Skeletal muscle tissue (tissue), 5 donors: ENCODE measurements at places on chromosomes 11 and 22. TPM values are rescaled to one million over a fixed set of nuclear protein-coding genes. Genes with fewer than 3 reads are reported as not detected.

MDK gene
- total RNA-seq: 28.2 TPM

MLC1 gene
- 0.52 TPM for total RNA-seq

OR51E2 gene
- total RNA-seq: 0.52 TPM

TMEM121B gene
- total RNA-seq: 2.6 TPM

LRRN4CL gene
- 9.9 TPM for total RNA-seq

MS4A4A gene
- total RNA-seq: 11.5 TPM

OR56A4 gene
- total RNA-seq: not detected

OR8G1 gene
- total RNA-seq: under 0.01 TPM

ST14 gene
- 0.52 TPM for total RNA-seq

SART1 gene
- total RNA-seq: 45.9 TPM

CTSF gene
- 27.1 TPM for total RNA-seq

OR5T1 gene
- not detected for total RNA-seq

EMSY gene
- total RNA-seq: 11.0 TPM

DGCR6 gene
- total RNA-seq: 26.1 TPM

RASD2 gene
- total RNA-seq: 1.0 TPM

OR51E1 gene
- total RNA-seq: 4.2 TPM

LMO1 gene
- total RNA-seq: not detected

TSPAN32 gene
- 2.1 TPM for total RNA-seq

OR8D1 gene
- under 0.01 TPM for total RNA-seq

OR52E2 gene
- total RNA-seq: not detected

E2F8 gene
- 4.2 TPM for total RNA-seq

KREMEN1 gene
- 43.8 TPM for total RNA-seq

IL18 gene
- 0.52 TPM for total RNA-seq

CATSPER1 gene
- not detected for total RNA-seq

GRAP2 gene
- total RNA-seq: under 0.01 TPM

PNPLA2 gene
- 13.6 TPM for total RNA-seq

NFAM1 gene
- total RNA-seq: 0.52 TPM

RIC3 gene
- total RNA-seq: 0.52 TPM

DCUN1D5 gene
- total RNA-seq: 33.9 TPM

USP2 gene
- total RNA-seq: 8.9 TPM

BRSK2 gene
- total RNA-seq: 1.0 TPM

APOBEC3B gene
- 1.6 TPM for total RNA-seq

C22orf42 gene
- total RNA-seq: not detected

APOBEC3G gene
- total RNA-seq: 6.3 TPM
